NCI-H446 treated with DMSO at 0.1 percent for 48 hours (cell line): ENCODE measurements at places on chromosomes 11 and 22.

DNA sequence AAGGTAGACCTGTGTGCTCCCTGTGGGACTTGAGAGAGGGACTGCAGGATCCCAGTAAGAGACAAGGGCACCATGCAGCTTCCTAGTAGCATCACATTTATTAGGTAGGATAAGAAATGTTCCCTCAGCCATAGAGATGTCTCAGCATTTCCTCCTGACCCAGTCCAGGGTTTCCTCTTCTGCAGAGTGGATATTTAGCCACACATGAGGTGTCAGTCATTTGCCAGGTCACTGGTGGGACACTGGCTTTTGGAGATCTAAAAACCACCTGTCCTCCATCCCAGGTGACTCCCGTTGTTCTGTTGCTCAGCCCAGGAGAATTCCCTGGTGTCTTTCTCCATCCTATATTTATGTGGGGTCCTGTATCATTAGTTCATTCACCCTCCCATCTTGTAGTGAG is 117.5 kb upstream of the NNMT start:
- DNase-seq = no peak

- DNase-seq = no peak
Observed at GRCh38 chr11:13620063-13620462, 48.4 kb upstream of the FAR1 start.

- DNase-seq = no peak
Observed at GRCh38 chr22:49329636-49330035, 498.0 kb downstream of the BRD1 start.

DNA sequence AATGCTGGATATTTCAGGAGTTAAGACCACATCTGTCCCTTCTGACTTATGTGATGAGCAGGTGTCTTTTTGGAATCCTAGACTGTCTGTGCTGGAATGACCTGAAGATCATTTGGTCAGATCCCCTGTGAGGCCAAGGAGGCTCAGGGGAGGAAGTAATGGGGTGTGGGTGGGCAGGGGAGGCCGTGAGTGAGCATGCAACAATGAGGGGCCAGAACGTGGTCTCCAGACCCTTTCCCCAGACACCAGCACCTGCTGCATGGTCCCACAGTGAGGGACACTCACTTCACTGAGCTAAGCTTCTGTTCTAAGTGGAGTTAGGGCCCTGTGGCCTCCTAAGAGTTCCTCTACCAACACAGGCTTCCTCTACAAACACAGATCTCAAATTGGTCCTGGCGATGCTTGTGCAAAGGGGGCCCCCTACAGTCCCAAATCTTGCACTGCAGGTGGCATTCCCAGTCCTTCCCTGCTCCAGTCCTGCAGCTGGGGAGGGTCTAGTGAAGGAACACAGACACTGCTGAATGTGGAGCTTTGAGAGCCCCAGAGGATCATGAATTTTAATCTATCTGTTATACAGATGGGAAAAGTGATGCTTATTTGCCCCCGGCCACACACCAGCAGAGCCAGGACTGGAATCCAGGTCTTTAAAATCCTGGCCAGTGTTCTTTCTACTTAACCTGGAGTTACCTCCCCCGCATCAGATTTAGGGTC is 7.4 kb downstream of the USP2 start:
- DNase-seq = peak; percentile 54

DNA sequence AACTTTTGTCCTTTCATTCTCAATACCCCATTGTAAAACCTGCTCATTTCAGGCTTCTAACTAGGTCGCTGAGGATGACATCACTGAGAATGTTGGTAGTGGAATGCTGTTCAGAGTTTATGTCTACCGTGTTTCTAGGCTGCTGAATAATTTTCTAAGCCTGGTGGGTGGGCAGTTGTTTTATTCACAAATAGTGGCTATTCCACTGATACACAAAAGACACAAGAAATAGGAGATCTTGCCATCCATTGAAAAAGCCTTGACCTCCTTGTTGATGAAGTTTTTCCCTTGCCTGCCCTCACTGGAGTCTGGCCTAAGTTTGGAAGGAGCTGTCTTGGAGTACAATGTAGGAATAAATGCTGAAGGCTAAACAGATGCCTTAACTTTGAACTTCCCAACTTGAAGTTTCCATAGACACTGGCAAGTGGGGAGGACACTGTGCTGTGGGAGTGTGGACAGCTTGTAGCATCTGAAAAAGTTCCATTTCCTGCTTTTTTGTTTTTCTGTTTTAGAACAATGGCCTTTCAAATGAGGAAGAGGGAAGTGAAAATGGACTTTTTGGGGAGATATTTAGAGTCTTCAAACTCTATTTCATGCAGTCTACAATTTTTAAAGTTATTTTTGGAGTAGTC is 59.2 kb downstream of the TRIM44 start:
- no peak for DNase-seq

- no peak for DNase-seq
Observed at GRCh38 chr22:49923445-49923844, 5.0 kb downstream of the CRELD2 start.

GRCh38 chr22:30810105-30810504 is 115.4 kb downstream of the OSBP2 start:
- DNase-seq = no peak

- peak; percentile 89 for DNase-seq
Observed at GRCh38 chr22:24432059-24432853, 4.9 kb downstream of the ADORA2A start.

- no peak for DNase-seq
Observed at GRCh38 chr11:36510594-36510942, 496 bp upstream of the TRAF6 start.

DNA sequence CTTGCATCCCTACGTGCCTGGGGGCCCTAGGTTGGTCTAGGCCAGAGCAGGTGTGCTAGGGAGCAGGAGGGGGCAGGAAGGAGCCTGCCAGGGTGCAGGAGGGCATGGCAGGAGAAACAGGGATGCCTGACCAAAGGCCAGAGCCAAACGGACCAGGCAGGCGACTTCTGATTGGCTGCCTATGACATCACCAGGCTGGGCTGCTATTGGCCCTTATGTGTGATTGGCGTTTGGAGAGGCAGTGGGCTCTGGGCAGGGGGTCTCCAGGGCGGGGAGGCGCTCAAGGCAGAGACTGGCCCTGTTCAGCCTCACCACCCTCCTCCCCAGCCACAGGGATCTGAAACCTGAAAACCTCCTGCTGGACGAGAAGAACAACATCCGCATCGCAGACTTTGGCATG is 44.4 kb downstream of the MOB2 start:
- DNase-seq = no peak

- DNase-seq = no peak
Observed at GRCh38 chr11:45335434-45335833, 49.3 kb upstream of the SYT13 start.

DNA sequence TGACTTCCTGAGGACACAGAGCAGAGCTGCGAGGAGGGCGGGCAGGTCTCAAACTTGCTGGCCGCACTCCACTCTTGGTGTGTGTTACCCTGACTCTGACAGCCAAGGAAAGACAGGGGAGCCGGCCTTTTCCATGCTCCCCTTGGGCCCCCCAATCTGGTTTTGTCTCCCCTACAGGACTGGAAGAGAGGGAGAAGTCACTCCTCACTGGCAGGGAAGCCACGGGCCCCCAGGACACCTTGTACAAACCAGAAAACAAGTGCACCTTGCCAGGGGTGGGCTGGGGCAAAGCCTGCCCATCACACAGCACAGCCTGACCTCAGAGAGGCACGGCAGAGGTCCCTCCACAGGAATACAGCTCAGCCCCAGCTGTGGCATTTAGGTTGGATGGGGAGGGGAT is 20.2 kb downstream of the CBX7 start:
- DNase-seq = no peak

DNA sequence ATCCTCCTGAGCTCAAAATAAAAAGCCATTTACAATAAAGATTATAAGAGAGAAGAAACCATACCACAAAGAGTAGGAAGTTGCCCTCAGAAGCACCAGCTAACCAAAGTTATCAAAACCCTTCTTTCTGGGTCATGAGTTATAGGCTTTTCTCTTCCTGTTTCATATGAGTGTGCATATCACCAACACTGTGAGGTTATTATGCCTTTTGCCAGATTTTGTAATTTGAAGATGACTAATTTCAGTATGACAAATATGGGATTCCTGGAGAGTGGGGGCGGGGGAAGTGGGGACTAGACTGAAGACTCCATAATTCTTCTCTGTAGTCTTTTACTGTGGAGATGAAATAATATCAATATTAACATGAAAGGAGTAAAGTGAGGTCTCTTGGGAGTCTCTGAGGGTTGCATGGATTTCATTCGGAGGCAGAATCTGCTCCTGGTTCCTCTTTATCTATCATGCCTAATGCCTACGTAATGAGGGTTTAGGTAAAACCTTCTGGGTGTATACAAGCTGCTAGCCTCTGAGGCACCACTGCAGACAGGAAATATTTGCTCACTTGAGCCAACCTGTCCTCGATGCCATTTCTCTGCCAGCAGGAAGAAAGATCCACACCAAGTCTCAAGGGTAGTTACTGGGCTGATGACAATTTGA is 2.1 kb downstream of the LPXN start:
- DNase-seq = peak; percentile 48

DNA sequence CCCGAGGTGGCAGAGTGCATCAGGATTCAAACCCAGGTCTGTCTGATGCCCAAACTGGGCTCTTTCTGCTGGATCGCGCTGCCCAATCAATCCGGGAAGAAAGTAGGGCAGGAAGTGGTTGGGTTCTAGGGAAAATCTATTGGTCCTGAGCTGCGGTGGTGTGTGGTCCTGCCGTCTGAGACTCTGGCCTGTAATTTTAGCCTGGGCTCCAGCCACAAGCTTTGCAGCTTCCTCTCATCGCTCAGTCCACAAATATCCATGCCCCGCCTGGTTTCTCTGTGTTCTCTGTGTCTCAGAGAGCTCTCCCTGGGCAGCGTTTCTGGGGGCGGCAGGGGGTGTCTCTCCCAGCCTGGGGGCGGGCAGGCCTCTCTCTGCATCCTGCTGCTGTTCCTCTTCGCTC is 18.7 kb downstream of the CACNG2 start:
- DNase-seq = no peak

- DNase-seq = no peak
Observed at GRCh38 chr11:88064097-88064705, 111.0 kb downstream of the RAB38 start.

- no peak for DNase-seq
Observed at GRCh38 chr11:70721006-70721405, 322.7 kb downstream of the CTTN start.

GRCh38 chr22:20857247-20857643 is 1.4 kb downstream of the PI4KA start:
- DNase-seq = no peak

- no peak for DNase-seq
Observed at GRCh38 chr22:39298241-39298987, 21.0 kb downstream of the RPL3 start.

DNA sequence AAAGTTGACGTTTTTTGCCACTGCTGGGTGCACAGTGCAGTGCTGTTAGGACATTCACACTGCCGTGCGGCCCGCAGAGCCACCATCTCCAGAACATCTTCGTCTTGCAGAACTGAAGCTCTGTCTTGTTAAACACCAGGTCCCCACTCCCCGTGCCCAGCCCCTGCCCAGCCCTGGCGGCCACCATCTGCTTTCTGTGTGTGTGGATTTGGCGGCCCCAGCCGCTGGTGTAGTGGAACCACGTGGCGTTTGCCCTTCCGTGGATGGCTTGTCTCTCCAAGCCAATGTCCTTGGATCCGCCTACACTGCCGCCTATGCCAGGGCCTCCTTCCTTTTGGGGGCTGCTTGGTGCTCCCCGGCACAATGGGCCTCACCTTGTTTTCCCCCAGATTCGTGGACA is 8.2 kb upstream of the MUC5AC start:
- no peak for DNase-seq

DNA sequence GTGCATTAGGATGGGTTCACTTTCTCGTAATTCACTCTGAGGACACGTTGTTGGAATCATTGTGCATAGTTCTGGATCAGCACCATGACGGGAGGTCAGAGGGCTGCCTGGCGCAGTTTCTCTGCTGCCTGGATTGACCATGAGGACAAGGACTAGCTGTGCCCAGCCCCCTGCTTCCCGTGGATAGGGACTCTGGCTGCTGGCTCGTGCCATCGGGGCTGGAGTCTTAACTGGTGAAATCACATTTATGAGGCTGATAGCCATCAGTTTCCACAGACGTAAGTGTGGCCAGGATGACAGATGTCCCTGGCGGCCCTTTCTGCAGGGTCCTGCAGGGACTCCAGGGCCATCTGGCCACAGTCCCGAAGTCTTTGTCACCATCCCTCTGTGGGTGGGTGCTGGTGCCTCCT is 24.1 kb upstream of the GRAMD4 start:
- DNase-seq = no peak

DNA sequence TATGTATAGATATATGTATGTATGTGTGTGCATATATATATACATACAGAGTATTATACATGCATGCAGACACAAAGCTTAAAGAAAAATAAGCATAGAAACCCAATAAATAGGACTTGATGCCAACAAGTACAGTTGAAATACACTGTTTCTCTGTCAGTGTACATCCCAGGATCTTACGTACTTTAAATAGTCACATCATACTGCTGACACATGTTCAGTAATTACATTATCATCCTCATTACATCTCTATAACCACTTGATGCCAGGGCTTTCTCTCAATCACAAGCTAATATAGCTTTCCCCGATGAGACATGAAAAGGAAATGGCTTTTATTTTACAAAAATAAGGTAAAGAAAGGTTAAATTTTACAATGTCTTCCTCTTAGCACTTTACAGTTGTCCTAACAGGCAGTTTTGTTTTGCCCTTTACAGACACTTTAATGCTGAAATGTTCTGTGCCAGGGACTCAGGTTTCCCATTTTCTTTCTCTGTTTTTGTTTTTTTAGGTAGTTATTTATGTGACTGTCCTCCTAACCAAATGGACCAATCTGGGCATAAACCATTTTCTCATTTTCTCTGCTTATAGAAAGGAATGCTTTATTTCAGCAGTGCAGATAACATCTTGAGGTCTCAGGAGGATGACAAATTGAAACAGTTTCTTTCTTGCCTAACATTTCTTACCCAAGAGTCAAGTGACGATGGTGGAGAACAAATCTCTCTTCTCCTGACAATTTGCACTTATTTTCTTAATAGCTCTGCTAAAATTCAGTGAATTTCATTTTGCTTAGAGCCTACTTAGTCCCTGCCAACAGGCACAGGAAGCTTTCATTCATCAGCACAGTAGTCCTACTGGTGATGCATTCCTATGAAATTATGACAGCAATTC is 350.2 kb downstream of the TTC28 start:
- DNase-seq = peak; percentile 23

DNA sequence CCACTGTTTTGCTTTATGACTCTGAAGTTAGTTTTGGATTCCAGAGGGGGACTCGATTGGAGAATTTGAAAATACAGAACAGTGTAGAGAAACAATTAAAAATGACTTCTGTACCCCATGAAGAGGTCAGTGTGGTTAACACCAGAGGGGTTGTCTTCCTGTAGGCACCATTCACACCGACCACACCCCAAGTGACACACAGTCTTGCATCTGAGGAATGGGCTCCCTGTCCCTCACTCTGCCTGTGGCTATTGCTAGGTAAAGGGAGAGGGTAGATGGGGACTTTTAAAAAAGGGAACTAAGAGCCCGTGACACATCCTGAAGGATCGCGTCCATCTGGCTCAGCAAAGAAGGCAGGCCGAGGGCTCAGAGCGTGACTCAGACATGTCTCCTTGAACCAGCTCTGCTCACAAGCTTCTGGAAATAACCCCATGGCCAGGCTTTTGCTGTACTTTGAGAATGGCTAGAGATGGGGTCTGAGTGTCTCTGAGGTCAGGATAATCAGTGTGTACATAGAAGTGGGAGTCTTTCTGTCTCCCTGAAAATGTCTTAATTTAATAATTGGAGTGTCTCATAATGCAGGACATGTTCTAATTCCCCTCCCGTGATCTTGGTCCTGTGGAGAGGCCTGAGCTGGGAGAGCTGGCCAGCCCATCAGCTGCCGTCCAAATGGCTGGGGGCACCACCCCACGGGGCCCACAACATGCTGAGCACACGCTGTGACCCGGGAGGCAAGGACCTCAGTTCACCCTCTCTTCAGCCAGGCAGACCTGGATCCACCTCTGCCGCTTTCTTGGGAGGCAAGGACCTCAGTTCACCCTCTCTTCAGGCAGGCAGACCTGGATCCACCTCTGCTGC is 39.3 kb downstream of the SGSM1 start:
- DNase-seq = no peak
